Tibial nerve (tissue), 4 donors: ENCODE measurements at places on chromosomes 16 and 17.

DNA sequence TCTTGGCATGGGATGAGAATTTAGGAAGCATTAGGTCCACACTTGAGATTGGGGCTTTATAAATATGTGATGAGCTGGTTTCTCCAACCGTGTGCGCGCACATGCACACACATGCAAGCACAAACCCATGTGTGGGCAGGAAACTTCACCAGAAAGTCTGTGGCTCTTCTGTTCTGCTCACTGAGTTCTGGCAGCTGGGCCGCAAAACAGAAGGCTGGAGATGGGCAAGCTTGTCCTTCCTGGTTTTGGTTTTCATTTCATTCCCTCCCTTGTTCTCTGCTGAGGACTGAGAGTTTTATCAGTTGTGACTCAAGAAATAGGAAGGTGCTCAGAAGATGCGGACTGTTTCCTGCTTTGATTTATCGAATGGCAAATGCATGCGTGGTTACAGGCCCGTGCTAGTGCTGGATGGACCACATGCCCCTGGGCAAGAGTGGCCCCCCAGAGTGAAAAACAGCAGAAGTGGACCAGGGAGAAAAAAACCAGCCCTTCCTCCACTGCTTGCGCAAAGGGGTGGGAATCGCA is 14.1 kb downstream of the MAP3K14 start:
- no peak for DNase-seq

DNA sequence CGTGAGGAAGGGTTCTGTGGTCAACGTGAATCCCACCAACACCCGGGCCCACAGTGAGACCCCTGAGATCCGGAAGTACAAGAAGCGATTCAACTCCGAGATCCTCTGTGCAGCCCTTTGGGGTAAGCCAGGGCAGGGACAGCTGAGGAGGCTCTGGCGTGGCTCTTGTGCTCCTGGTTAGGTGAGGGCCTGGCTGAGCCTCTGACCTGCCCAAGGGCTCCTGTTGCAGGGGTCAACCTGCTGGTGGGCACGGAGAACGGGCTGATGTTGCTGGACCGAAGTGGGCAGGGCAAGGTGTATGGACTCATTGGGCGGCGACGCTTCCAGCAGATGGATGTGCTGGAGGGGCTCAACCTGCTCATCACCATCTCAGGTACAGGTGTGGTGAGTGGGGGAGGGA is 4.2 kb upstream of the C17orf107 start:
- no peak for DNase-seq

GRCh38 chr16:55248058-55248457 is 75.9 kb upstream of the IRX6 start:
- DNase-seq, result no peak

DNA sequence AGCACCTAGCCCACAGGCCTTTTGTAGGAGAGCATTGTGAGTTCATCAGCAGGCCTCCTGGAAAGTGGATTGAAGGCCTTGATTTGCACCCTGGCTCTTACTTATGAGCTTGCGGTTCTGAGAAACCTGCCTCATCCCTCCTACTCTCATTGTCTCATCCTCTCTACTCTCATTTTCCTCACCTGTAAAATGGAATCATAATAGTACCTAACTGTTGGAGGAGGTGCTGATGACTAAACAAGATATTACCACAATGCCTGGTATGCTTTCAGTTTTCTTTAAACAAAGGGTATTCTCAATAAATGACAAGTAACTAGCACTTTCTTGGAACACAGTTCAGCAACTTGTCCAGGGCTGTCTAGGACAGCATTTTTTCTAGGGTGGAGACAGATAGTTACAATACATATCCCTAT is 243.1 kb upstream of the MAF start:
- no peak for DNase-seq

DNA sequence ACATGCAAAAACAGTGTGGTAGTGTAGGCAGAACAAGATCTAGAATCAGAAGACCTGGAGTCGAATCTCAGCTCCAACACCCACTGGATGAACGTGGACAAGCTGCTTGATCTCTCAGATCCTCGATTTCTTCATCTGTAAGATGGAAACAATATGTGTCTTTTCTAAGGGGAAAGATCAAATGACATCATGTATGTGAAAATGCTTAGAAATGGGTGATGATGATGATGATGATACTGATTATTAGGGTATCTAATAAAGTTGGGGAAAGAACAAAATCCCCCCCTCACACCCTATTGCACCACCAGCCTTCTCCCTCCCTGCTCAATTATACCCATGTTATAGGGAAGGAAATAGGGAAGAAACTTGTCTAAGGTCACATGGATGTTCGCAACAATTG is 10.9 kb downstream of the DYNLL2 start:
- DNase-seq, result no peak

- no peak for DNase-seq
Measured at GRCh38 chr17:79482727-79483521, 127.9 kb downstream of the RBFOX3 start.
